Activated CD4-positive, alpha-beta T cell treated with anti-CD3 and anti-CD28 coated beads for 1 hour (primary cell): ENCODE measurements at places on chromosomes 5 and 9.

DNA sequence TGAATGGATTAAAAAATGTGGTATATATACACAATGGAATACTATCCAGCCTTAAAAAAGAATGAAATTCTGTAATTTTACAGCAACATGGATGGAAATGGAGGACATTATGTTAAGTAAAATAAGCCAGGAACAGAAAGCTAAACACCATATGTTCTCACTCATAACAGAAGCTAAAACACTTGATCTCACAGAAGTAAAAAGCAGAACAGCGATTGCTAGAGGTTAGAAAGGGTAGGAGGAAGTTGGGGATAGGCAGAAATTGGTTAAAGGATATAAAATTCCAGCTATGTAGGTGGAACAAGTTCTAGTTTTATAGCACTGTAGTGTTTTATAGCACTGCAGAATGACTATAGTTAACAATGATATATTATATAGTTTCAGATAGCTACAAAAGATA lies 15.8 kb downstream of the MARCHF3 start:
- no peak for DNase-seq

- no peak for DNase-seq
Measured at GRCh38 chr5:38831909-38832308, 13.9 kb upstream of the OSMR start.

- DNase-seq, result no peak
Measured at GRCh38 chr9:93319301-93319991, 132.0 kb upstream of the FAM120A start.

- DNase-seq, result no peak
Measured at GRCh38 chr9:28774433-28775235, 1201.4 kb upstream of the C9orf72 start.

GRCh38 chr5:143142596-143143435 lies 260.7 kb downstream of the NR3C1 start:
- no peak for DNase-seq
